Breast epithelium (tissue), 4 donors: ENCODE measurements at places on chromosomes 3 and 15. TPM values are rescaled to one million over a fixed set of nuclear protein-coding genes. Genes with fewer than 3 reads are reported as not detected.
A peak's percentile ranks its signal among the peaks of the same experiment; 100 is the strongest.

DNA sequence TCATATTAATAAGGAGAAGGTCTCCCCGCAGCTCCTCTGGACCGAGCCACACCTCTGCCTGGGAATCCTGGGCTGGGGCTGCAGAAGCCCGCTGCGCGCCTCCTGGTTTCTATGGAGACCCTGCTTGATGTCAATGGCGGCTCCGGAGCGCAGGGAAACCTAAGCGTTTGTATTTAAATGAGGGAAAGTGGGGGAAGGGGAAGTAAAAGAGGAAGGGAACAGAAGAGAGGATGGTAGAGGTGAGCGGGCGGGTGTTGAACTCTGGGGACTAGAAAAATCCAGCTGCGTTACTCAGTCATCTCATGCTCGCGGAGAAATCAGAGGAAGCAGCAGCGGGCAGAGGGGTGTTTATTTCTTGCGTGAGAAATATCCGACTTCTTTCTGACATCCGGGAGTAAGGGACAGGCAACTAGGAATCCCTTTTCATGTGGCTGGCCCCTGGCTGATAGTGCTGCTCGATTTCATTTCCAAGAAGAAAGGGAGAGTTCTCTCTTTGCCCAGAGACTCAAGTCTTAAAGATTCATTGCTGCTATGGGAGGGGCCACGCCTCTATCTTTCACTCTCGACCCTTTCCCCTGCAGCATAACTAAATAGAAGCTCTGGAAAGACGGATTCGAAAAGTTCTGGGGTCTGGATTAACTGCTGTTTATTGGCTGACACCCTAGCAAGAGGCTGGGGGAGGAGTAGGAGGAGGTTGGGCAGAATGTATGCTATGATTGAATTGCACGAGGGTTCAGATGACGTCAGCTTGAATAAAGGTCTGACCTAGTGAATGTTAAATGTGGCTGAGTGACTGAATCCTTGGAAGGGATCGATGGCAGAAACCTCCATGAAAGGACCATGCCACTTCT is 110.5 kb upstream of the GAP43 start:
- no peaks in the 10 kb centered on the region for H3K4me1 ChIP-seq
- H3K27me3 ChIP-seq = no peaks in the 10 kb centered on the region
- no peak for DNase-seq
- H3K4me3 ChIP-seq = peak overlapping the region; percentile 46
- no peak overlapping the region for H3K27ac ChIP-seq
- no peaks in the 10 kb centered on the region for H3K36me3 ChIP-seq

DNA sequence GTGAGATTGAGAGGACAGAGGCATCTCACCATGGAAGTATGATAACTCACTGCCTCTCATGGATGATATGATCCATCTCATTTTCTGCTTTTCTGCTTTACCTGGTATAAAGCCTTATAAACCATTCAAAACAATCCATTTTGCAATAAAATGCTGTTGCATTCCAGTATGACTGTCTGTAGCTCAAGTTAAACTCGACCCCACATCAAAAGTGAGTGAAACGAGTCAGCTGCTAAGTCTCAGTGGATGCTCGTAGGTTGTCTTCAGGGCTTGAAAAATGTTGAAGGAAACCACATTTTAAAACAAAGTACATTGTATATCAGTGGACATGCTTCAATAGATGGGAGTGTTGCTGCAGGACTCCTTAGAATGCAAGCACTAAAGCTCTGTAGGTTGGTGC is 839.0 kb downstream of the TUSC7 start:
- no peak for DNase-seq
- no peaks in the 10 kb centered on the region for H3K4me1 ChIP-seq
- H3K36me3 ChIP-seq = no peaks in the 10 kb centered on the region
- H3K4me3 ChIP-seq = no peak overlapping the region
- H3K27ac ChIP-seq = no peak overlapping the region

DNA sequence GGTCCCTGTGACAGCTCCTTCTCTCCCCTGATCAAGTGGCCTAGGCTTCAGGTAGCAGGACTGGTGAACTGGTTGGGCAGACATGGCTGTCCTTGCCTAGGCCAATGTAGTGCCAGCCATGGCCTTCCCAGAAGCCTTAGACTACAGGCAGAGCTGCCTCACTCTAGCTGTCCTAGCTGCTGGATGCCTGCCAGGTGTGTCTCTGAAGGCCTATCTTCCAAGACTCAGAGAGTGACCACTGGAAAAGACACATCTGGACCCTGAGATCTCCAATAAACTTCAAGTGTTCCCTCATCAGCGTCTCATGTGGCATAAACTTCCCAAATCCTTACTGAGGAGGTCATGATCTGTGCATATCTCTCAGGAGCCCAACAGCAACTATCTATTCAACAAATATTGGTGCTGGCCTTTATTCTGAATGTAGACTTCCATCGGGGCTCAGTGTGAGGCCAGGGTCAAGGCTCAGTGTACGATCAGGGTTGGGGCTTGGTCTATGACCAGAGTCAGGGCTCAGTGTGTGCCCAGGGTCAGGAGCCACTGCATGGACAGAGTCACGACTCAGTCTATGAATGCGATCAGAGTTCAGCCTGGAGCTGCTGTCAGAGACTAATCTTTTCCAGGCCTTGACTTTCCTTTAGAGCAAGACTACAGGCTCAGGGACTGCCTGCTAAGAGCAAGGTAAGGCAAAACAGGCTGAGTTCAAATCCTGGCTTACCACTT is 36.5 kb upstream of the INSYN1 start:
- no peaks in the 10 kb centered on the region for H3K27me3 ChIP-seq
- H3K4me1 ChIP-seq = no peaks in the 10 kb centered on the region
- H3K4me3 ChIP-seq = no peak overlapping the region

CRABP1 gene
- 14.5 TPM for total RNA-seq
